NCI-H69 (cell line): ENCODE measurements at places on chromosomes 7 and 10.

DNA sequence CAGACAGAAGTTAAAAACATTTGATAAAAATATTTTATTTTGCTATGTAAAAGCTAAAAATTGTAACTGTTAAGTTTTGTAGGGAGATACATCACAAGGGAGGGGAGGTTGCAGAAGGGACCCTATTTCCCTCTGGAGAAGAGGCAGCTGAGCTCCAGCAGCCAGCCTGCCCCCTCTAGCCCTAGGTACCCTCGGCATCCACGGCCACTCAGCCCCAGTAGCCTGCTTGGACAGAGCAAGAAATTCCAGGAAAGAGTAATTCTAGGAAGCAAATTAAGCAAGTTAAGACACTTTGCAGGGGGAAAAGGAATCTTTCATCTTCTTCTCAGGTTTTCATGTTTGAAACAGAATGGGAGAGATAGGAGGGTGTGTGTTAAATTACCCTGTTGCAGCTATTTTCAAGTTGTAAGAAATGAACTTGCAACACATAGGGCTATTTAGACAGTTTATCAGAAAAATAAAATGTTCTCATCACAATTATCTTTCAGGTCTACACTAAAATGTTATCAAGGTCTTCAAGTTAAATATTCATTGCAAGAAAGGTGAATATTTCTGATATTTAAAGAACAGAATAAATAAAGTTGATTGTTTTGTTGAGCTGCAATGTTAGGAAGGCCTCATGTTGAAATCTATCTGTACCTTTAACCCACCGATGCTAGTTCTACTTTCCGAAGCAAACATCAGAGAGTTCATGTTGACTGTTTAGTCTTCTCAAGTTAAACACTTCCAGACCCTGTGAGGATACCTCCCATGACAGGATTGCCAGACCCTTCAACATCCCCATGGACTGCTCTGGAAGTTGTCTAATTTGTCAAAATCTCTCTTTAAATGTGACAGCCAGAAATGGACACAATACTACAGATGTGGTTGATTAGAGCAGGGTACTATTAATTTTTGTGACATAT is 5.5 kb downstream of the SGCE start:
- no peak for DNase-seq

GRCh38 chr10:8444630-8445029 is 390.1 kb downstream of the GATA3 start:
- DNase-seq: no peak

GRCh38 chr7:35518767-35519166 is 176.2 kb downstream of the HERPUD2 start:
- DNase-seq: no peak

- DNase-seq: peak; percentile 66
These were observed 24.6 kb upstream of the MKLN1 start for GRCh38 chr7:131302876-131303707.

GRCh38 chr10:24723386-24723787 is 300 bp downstream of the ARHGAP21 start:
- peak; percentile 56 for DNase-seq

- peak; percentile 80 for DNase-seq
These were observed 170.2 kb downstream of the SKAP2 start for GRCh38 chr7:26694141-26694540.

DNA sequence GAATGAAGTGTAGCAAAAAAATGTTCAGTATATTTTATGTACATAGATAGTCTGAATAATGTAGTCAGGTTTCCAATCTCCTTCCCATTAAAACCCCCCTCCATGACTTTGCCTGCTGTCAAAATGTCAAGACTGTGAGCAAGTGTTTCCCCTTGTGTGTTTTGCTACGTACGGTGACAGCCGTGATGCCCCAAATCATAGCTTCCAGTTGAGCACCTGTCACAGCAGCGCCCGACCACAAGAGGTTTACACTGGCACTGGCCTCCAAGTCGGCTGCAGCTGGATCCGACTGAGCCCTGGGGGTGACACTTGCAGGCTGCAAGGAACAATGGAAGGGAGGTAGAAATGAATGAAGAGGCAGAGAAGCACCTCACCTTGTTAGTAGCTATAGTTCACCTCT is 62.3 kb downstream of the LAMB4 start:
- peak; percentile 83 for DNase-seq

GRCh38 chr10:132036887-132037675 is 28.7 kb upstream of the JAKMIP3 start:
- DNase-seq: no peak

DNA sequence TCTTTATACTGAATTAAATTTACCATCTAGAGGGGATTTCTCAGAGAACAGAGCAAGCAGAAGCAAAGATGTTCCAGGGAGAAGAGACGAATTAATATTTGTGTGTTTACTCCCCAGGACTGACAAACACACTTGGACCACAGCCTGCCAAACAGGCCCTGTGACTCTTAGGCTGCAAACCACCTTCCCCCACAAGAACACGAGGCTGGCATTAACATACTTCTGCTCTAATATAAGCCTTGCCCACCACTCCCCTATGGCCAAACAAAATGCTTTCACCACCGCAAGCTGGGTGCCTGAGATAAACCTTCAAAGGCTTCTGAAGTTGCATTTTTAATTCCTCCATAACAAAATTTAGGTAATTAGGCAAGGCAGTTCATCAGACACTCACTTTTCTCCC is 88.4 kb downstream of the FGFR2 start:
- DNase-seq: no peak

DNA sequence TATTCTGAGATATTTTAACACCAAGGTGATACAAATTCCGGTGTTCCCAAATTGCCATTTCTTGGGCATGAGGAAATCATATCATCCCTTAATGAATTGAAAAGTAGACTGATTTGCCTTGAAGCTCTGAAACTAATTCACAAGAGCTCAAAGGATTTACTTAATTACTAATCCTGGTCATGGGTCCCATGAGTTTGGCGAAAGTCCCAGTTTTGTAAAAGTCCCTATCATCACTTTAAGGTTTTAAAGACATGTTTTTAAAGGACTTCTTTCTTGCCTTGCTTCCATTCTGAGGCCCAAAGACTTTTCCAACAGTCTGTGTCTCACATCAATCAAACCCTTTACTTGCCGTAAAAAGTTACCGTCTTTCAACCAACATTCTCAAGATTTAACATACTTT is 377.9 kb downstream of the DNAJB9 start:
- DNase-seq: no peak

- DNase-seq: no peak
These were observed 1.5 kb upstream of the HECW1 start for GRCh38 chr7:43110791-43111535.

DNA sequence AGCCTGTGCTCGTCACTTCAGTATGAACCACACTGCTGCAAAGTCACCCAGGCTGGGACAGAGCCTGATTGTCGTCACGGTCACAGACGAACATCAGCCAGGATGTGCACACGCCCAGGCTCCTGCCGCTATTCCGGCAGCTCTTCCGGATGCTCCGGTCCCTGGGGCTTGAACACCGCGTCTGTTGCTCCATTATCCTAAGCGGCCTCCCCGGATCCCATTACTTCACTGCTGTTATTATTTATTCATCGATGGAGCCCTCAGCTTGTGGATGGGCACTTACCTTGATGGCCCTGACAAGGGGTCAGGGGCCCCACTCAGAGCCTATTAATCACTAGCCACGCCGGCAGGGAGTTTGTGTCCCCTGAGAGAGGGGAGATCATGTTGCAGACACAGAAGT is 120.8 kb upstream of the PCBD1 start:
- peak; percentile 79 for DNase-seq

DNA sequence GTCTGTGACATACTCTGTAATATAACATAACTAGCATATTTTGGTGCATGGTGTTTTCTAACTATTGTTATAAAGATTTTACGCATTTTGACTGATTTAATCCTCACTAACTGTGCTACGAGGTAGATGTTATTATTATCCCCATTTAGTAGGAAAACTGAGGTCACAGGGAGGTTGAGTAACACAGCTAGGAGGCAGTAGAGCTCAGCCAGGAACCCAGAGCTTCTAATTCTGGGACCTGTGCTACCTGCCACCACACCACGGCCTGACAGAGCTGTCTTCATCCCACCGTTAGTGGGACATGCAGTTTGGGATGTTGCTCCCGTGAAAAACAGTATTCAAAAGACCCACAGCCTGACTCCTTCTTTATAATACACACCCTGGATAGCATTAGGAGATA is 962.5 kb downstream of the CNTNAP2 start:
- peak; percentile 47 for DNase-seq

- DNase-seq: no peak
These were observed 280.2 kb upstream of the PITRM1 start for GRCh38 chr10:3452683-3453361.

GRCh38 chr10:70596860-70597809 is 5.4 kb downstream of the PRF1 start:
- peak; percentile 23 for DNase-seq

DNA sequence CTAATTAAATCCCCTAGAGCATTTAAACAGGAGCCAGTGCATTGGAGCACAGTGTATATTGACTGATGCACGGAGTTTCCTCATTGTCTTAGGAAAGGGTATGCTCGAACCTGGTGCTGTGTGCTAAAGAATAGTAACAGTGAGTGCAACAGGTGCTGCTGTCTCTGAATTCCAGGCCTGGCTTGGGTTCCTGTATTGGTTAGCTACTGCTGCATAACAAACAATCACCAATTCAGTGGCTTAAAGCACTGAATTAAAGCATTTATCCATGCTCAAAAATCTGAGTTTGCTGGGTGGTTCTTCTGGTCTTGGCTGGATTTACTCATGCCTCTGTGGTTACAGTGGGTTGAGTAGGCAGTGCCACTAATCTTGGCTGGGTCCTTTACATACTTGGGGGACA is 1.8 kb upstream of the PNLIPRP1 start:
- DNase-seq: no peak

GRCh38 chr7:71793251-71793650 is 618.9 kb downstream of the CALN1 start:
- DNase-seq: no peak

- DNase-seq: no peak
These were observed 609.6 kb downstream of the KCNMA1 start for GRCh38 chr10:77028042-77028441.

DNA sequence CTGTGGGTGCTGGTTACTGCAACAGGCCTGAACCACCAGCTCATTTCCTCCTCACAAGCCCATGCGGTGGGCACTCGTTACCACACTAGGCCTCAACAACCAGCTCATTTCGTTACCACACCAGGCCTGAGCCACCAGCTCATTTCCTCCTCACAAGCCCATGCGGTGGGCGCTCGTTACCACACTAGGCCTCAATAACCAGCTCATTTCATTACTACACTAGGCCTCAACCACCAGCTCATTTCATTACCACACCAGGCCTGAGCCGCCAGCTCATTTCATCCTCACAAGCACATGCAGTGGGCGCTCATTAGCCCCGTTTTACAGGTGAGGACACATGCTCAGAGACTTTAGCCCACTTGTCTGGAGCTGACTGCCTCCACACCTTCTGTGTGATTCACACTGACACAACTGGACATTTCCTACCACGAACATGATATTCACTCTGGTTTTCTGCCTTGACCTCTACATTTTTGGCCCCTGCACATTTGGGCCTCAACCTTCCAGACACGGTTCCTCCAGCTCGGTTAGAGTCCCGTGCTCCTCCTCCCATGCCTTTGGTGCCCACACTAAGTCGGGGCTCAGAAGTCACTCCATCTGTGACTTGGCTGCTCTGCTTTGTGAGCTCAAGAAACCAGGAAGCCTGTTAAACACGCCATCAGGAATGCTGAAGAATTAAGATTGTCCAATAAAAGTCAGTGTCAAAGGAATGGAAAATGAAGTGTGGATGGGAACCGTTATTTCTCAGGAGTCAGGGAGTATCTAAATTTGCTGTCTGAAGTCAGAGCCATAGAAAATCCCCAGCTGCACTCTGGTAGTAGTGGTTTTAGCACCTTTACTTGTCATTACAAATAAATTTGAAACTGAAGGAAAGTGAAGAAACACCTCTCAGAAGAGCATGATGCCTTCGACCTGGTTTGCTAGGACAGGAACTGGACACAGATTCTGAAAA is 55.8 kb upstream of the LANCL2 start:
- no peak for DNase-seq

GRCh38 chr7:158362001-158362400 is 225.6 kb downstream of the PTPRN2 start:
- DNase-seq: no peak

DNA sequence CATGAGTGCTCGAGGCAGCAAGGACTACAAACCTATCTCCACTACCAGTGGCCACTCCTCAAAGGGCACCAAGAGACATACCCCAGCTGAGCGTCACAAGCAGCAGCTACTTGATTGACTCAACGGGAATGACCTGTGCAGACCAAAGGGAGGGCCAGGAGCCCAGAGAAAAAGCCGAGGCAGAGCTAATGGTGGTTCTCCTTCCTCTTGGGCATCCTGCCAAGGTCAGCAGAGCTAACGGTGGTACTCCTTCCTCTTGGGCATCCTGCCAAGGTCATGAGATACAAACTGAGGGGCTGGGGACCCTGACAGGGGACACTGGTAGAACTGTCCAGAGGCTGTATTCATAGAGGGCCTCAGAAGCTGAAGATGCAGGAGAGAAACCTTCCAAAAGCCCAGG is 60.4 kb downstream of the FAM53B start:
- no peak for DNase-seq

- no peak for DNase-seq
These were observed 156.7 kb upstream of the BET1 start for GRCh38 chr7:94160719-94161435.

DNA sequence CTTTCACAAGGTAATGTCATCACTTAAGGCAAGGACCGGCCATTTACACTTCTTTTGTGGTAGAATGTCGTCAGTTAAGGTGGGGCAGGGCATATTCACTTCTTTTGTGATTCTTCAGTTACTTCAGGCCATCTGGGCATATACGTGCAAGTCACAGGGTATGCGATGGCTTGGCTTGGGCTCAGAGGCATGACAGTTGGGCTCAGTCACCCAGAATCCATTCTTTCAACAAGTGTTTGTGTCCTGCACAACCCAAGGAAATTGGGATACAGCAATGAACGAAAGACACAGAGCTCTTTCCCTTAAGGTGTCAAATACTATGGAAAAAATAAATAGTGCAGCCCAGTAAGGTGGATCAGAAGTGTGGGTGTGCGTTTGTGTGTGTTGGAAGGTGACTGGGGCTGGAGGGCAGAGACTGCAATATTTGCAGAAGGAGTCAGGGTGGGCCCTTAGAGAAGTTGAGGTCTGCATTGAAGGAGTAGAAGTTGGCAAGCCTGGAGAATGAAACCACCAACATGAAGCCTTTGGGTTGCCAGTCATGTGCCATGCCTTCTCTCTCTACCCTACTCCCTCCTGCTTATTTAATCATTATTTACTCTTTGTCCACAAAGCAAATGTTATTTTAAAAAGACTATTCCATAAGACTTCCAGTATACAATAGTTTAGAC is 222.8 kb upstream of the PRKCQ start:
- DNase-seq: no peak

GRCh38 chr10:110415809-110416208 is 81.9 kb upstream of the DUSP5 start:
- no peak for DNase-seq
